ENCODE measurements at places on chromosomes 2 and 18.

- no peak for DNase-seq
Observed at GRCh38 chr2:28702415-28702861, 49.2 kb upstream of the PPP1CB start.

GRCh38 chr2:3493615-3494007 is 25.7 kb downstream of the ADI1 start:
- DNase-seq = no peak

- no peak for DNase-seq
Observed at GRCh38 chr18:45627204-45627526, 11.9 kb downstream of the SLC14A2 start.

DNA sequence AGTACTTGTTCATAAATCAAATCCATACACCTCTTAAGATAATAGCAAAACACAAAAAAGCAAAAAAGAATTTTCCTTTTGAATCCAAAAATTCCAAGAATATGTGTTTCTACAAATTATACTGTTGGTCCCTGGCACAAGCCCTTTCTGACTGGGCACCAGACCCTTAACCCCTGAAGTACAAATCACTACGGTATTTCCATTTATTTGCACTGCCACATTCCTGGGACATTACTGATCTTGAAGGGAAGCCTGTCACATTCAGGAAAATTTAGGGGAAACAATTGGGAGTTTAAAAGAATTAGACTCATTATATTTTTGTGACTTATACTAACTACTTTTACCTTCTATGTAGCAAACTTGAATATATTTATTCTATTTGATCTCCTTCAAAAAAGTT is 98.8 kb downstream of the ZNF521 start:
- no peak for DNase-seq

- no peak for DNase-seq
Observed at GRCh38 chr2:168183308-168183997, 63.9 kb downstream of the STK39 start.

DNA sequence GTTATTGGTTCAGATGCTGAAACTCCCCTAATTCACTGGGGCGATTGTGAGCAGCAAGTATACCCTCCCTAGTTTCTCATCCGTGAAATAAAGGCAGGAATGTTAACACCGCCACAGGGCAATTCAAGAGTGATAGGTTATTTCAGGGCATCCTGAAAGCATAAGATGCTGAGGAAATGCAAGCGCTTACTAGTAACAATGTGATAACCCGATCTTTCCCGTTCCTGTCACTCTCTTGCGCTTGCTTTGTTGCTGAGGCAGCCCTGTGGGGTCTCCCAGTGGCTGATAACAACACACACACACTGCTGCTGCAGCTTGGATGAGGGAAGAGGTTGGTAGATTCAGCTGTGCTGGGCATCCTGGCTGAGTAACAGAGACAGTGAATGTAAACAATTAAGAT is 259.3 kb downstream of the AGPS start:
- DNase-seq = no peak

- no peak for DNase-seq
Observed at GRCh38 chr2:214341646-214342045, 69.2 kb upstream of the VWC2L start.

DNA sequence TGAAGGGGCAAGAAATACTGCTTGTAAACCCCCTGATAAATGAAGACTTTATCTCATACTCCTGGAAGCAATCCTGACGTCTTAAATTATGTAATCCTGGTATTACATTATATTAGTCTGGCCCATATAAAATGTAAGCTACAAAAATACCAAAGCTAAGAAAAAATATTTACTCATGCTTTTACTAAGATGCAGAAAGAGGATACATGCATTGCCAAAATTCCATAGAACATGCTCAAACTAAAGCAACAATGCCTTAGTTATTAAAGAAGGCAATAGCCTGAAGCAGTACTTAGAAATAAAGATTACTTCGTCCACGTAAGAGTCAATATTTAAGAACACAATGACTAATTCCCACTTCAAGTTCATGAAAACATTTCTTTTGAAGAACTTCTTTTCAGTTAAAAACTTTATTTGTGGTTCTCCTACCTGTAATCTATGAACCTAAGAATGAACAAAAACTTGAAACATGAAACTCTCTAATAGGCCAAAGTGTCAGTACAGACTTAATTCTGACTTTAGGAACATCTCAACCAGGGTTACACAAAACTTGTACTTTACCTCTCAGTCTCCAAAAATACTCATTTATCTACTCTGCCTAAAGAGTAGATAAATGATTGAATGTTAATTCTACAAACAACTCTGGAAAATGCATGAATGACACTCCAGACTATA is 117.3 kb downstream of the THADA start:
- DNase-seq = no peak

- no peak for DNase-seq
Observed at GRCh38 chr2:82478641-82479040, 1980.4 kb downstream of the SUCLG1 start.

GRCh38 chr2:24672589-24672988 is 120.6 kb downstream of the PTRHD1 start:
- no peak for DNase-seq

DNA sequence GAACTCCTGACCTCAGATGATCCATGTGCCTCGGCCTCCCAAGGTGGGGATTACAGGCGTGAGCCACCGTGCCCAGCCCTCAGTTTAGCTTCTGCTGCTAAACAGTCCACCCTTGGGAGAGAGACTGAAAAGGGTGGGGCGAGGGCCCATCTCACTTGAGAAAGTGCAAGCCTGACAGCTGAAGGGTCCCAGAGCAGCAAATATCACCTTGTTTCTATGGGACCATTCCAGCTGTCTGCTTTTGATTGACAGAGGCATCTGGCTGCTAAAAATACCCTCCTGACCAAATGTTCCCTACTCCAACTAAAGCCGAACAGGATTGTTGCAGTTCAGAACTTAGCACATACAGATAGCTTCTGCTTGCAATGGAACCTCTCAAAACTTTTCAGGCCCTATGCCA is 436 bp upstream of the SMYD1 start:
- no peak for DNase-seq

DNA sequence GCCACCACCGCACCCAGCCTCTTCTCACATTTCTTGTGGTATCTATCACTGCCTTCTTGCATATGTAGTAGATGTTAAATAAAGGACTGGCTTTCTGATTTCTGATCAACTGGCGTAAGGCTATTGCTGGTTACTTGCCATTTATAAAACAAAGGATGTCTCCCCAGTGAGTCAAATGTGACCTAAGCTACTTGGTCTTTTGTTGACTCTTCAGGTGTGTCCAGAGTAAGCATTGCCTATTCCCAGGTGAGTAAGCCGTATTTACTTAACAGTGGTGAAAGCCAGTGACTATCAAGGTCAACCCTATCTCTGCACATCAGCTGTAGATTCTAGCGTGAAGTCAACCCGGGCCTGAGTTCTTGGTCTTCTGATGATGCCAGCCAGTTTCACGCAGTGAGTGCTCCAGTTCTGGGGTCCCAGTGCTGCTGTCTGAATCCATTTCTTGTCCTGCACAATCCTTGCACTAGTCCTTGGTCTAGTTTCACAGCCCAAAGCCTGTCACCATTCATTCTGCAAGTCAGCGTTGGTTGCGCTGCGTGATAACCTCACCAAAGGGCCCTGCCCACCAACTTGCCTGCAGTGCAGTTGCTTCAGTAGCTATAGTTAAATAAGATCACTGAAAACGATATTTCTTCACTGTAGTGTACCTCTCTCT is 120.2 kb downstream of the GBX2 start:
- no peak for DNase-seq

- no peak for DNase-seq
Observed at GRCh38 chr2:182554950-182555349, 128.1 kb upstream of the PDE1A start.

DNA sequence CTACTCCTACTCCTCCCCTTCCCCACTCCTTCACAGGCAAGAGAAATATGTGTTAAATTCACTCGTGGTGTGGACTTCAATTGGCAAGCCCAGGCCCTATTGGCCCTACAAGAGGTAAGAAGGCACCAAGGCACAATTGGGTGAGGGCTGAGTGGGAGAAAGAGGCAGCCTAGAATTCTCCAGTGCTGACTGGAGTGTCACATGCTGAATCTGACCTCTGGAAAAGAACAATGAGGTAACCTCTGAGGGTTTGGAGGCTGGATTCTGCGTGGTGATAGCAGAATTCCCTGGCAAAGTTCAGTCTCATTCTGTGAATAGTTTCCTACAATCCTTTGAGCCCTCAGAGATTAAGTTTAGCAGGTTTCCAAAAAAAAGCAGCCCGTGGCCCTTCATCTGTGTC is 6.9 kb downstream of the CENPA start:
- DNase-seq = no peak

GRCh38 chr2:230865766-230866755 is 1.3 kb downstream of the ITM2C start:
- DNase-seq = no peak

- no peak for DNase-seq
Observed at GRCh38 chr2:231720987-231721966, 13.0 kb downstream of the PTMA start.

GRCh38 chr18:79545736-79546171 is 133.8 kb upstream of the CTDP1 start:
- no peak for DNase-seq

GRCh38 chr2:118853651-118854291 is 6.3 kb upstream of the EN1 start:
- no peak for DNase-seq

- DNase-seq = peak; percentile 89
Observed at GRCh38 chr2:229921892-229922448, at the start of gene TRIP12. Gene TRIP12 (minus strand): TSS chr2:229922009. CDS start chr2:229880079, 41,930 bp downstream.

- DNase-seq = no peak
Observed at GRCh38 chr2:61967262-61967661, 61.8 kb downstream of the COMMD1 start.

DNA sequence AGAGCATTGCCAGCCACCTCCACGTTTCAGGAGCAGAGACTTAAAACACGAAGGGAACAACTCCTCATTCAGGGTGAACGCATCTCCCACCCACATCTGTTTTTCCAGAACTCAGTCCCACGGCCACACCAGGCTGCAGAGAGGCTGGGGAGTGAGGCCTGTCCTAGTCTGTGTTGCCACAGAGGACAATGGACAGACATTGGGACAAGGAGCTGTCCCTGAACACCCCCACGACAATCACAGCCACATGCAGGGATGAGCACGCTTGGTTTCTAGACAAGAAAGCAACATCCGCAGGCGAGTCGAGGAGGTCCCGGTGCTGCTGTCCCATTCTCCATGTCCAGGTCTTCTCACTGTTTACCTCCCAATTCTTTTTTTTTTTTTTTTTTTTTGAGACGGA is 167.4 kb downstream of the EIPR1 start:
- DNase-seq = no peak

DNA sequence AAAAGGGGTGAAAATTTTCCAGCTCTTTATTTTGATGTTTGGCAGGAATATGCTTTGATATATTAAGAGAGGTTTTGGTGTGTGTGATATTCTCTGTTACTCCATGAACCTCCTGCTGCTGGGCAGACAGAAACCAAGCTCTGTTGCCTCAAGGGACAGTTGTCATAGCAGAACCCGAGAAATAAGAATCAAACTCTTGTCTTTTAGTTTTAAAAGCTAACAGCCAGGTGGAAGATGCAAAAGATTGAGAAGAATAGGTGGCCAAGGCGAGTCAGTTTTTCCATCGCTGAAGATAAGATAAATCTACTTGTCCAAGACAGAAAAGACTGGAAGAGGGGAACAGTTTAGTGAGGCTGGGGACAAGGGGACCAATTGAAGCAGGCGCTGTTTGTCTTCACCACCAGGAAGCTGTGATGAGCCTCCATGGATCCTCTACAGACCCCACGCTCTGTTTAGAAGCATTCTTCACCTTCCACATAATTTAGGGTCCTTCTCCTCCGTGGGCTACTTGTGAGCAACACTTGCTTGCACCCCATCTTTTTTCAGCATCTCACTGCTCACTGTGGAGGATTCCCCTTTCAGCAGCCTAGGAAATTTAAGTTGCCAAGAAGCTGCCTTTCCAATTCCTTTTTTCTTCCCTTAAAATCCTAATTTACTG is 23.9 kb downstream of the PMAIP1 start:
- DNase-seq = no peak

DNA sequence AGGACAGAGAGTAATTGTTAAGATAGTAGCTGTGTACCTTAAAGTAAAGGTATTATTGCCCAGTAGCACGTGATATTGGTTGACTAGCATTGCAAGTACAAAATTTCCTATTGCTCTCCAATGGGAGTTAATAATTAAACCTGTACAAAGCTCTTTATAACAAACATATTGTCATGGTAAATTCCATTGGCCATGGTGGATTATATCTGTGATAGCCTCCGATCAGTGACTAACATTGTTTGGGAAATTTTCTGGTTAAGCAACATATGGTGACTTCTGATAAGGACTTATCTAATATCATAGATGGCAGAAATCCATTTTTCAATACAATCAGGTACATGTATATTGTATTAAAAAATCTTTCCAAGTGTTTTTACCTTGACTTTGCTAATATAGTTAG is 360.8 kb downstream of the DCC start:
- no peak for DNase-seq

- DNase-seq = no peak
Observed at GRCh38 chr2:211401328-211401727, 844.9 kb downstream of the CPS1 start.

DNA sequence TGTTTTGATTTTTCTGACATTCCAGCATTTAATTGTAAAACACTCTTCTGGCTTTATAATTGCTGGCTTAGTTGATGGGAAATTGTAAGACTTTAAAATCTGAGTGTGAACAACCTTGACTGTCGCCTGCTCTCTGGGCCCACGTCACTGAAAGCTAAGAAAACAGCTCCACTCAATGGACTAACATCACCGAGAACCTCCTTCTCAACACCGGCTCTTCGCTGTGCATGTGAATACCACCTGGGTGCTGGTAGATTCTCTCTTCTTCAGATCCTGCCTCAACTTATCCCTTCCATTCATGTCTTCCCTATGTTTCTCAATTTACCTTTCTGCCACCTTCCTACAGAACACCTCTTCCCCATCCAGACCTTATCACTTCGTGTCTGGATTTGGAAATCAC is 523.1 kb upstream of the ID2 start:
- DNase-seq = no peak

DNA sequence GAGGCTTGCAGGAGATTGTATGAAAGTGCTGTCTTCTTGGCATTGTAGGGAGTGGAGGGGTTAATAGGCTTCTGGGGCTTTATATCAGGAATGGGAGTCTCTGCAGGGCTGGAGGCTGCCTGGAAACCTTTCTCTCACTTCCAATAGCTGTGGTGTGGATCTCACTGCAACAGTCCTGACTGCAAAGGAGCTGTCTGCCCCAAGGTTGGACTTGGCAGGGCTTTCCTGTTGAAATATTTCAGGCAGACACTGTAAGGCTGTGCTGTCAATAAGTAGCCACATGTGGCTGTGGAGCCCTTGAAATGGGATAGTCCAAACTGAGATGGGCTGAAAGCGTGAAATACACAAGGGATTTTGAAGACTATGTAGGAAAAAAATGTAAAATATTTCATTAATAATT is 399.1 kb upstream of the SPRED2 start:
- no peak for DNase-seq

DNA sequence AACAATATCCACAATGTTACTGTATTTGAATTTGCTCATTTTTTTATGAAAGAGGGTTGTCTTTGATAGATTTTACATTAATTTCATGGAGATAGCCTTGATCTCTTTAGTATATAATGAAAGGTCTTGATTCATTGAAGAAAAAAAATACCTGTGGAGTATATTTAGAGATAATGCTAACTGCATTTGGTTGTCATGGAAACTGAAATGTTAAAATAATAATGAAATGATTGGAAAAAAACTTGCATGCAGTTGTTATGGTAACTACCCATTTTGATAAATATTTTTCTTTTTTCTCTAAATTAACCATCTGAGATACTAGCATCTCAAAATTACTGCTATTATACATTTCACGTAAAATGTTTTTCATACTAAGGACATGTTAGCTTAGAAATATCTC is 712.7 kb upstream of the FAM98A start:
- no peak for DNase-seq
